Peyer's patch (tissue), 4 donors: ENCODE measurements at places on chromosomes 12 and 14. TPM values are rescaled to one million over a fixed set of nuclear protein-coding genes. Genes with fewer than 3 reads are reported as not detected.

The KRT80 gene
- total RNA-seq = 0.38 TPM

The GYS2 gene
- total RNA-seq = not detected

GRCh38 chr12:13347241-13348043 lies 150.9 kb downstream of the EMP1 start:
- no peaks in the 10 kb centered on the region for H3K27me3 ChIP-seq
- no peak overlapping the region for H3K4me3 ChIP-seq
- H3K27ac ChIP-seq = no peak overlapping the region

DNA sequence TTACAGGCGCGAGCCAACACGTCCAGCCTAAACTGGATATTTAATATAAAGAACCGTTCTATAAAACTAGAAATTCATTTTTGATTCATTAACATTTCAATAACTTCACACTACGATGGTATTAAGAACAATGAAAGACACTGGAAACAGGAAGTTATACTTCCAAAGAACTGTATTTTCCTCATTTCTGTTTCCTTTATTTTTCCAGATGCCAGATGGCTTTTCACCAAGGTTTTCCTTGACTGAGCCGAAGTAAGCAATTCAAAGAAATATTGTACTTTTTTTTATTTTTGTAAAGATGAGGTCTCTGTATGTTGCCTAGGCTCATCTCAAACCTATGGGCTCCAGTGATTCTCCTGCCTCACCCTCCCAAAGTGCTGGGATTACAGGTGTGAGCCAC lies 28.2 kb downstream of the EEA1 start:
- no peaks in the 10 kb centered on the region for H3K36me3 ChIP-seq
- no peak for DNase-seq
- no peak overlapping the region for H3K4me3 ChIP-seq
- no peaks in the 10 kb centered on the region for H3K27me3 ChIP-seq
- peaks cover 5% of the 10 kb centered on the region for H3K4me1 ChIP-seq

- DNase-seq = no peak
- H3K4me3 ChIP-seq = no peak overlapping the region
- peak overlapping the region; percentile 15 for H3K27ac ChIP-seq
- no peaks in the 10 kb centered on the region for H3K27me3 ChIP-seq
Observed at GRCh38 chr12:31832740-31833729, 104.2 kb upstream of the AMN1 start.

DNA sequence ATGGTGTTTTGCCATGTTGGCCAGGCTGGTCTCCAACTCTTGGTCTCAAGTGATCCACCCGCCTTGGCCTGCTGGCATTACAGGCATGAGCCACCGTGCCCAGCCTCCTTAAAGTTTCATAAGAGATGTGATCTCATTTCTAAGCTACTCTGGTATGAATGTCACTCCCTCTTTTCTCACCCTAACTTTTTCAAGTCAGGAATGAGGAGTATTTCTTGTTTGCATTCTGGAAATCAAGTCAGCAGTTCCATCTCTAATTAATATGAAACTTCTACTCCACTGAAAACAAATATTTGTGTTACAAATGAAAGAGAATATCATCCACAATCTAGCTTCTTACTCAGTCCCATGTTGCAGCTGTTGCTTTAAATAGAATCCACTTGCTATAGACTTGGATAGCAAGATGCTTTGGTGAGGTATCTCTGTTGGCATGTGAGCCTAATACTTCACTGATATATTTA lies 61.3 kb downstream of the ARF6 start:
- DNase-seq = no peak
- no peaks in the 10 kb centered on the region for H3K4me1 ChIP-seq
- H3K27ac ChIP-seq = no peak overlapping the region
- H3K36me3 ChIP-seq = no peaks in the 10 kb centered on the region
- no peaks in the 10 kb centered on the region for H3K27me3 ChIP-seq
